Anterior cingulate cortex (tissue), 58 donors: ENCODE measurements at places on chromosomes 4 and X.

- DNase-seq: no peak
Measured at GRCh38 chrX:49058794-49059193, at the start of gene CCDC120. CCDC120 (plus strand) TSS chrX:49058999; CDS start chrX:49062042, 3,043 bp downstream.

DNA sequence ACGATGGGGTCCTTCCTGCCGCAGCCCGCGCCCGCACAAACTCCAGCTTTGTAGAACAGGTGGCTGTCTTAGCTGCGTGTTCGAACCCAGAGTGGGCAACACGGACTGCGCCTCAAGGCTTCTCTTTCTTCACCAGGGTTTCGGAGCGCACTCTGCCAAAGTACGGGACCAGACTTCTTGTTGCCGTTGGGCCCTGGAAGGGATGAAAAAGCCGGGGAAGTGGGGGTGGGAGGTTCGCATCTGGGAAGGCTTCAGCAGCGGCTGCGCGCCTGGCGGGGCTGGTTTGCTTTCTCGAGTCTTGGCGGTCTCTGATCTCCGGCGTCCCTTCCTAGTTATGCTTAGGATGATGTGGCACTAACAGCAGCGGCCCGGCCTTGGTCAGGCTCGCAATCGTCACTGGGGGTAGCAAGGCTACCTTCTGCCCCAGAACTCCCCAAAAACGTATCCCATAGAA is 673 bp downstream of the PARM1 start:
- DNase-seq: peak; percentile 57

- DNase-seq: no peak
Measured at GRCh38 chrX:68936126-68936525, 107.3 kb downstream of the EFNB1 start.

DNA sequence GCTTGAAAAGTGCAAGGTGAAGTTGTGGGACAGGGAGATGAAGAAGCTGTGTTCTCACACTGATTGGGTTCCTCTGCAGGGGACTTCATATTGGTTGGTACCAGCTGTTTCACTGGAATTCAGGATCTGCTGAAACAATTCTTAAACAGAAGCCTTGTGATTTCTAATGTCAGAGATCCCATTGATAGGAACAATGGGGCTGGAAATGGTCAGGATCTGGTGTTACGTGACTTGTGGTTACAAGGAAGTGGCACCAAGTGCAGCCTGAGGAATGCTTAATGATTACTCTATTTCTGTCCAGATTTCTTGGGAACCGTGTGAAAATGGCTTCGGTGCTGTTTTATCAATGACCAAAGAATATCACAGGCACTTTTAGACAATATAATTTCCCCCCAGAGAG is 68.1 kb downstream of the MOSPD2 start:
- no peak for DNase-seq

DNA sequence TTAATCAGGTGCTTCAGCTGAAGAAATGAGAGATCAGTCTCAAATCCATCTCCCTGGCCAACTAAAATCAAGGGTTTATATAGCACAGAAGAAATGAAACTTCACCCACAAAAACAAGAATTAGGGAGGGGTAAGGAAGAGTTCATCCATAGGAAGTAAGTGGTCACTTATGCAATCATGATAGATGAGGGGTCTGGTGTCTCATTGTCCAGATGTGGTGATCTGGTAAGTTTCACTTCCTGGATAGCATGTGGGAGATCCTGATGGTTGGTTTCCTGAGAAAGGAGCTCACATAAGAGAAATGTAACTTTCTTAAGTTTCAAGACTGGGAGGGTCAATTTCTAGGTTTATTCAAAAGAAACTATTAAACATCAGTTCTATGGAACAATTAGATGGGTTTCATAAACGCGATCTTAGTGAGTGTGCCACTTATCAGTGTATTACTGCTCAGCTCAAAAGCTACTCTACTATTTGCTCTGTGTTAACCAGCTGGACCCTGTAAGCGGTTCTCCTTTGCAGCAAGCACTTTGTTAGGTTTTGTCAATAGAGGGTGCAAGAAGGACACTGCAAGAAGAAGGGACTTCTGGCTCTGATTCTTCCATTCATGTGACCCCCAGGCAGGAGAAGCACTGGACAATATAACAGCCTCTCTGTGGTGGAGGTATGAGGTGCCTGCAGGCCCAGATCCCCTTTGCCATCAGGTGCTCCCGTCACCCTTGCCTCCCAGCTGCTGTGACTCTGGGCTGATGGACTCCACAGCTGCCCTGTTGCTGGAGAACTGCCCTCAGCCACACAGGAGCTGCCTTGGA is 35.4 kb upstream of the HPSE start:
- no peak for DNase-seq

DNA sequence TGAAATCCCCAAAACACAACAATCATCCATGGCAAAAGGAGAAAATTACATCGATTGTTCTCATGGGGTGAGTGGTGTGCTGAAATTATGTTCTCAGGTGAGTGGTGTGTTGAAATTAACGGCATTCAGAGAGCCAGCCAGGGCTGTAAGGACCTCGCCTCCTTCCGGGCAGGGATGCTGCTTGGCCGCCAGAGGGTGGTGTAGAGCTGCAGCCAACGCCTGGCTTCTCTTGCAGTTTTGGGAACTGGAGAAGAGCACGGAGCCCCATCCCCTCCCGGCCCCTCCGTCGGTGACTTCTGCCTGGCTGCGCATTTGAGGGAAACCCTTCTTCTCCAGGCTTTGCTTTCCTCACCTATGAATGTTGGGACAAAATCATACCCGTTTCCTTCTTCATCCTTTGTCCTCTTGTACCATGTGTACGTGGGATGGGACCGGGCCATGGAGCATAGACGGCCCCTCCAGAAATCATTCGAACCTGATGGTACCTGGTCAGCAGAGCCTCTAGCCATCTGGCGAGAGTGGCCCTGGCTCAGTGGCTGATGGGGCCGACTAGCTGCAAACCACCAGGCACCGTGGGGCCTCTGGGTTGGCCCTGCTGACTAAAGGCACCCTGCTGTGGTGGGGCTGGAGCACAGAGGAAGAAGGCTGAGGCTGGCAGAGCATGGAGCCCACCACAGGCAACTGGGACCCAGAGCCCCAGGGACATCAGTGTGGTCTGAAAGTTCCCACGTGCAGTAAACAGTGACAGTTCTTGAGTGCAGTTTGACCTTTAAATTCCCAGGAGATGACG is 28.4 kb downstream of the TRMT44 start:
- peak; percentile 44 for DNase-seq

DNA sequence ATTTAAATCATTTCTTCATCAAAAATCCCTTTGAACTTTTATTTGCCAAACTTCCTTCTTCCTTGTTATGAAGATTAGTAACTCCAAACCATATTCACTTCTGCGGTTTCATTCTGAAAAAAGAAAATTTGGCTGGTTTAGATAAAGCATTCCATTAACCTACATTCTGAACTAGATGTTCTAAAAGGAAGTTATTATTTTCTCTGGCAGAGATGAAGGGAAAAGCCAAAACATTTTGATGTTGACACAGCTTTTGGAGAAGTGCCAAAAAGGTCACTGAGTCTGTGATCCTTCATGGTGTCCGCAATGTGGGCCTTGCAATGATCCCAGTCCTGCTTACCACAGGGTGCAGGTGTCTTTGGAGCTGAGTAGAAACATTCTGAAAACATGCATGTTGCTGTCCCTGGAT is 36.0 kb downstream of the CXCL8 start:
- DNase-seq: no peak

- no peak for DNase-seq
Measured at GRCh38 chrX:45986081-45986480, 559.1 kb downstream of the ZNF674 start.

DNA sequence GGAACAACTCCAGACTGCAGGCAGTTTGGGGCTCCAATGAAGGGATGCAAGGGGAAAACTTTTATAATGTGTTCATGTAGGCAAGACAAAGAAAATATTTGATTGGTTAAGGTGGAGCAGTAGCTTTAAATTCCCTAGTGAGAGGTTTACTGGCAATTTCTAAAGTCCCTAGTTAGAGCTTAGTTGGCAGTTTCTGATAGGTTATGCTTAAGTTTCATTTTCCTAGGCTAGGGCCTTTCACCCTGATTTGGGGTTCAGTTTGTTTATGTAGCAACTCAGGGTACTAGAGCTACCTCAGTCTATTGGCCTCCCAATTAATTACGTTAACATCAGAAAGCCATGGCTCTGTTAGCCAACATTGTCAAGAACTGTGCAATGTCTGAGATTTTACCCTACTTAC is 14.6 kb downstream of the BBS12 start:
- DNase-seq: no peak
